ENCODE measurements at places on chromosomes 7 and 10. TPM values are rescaled to one million over a fixed set of nuclear protein-coding genes. Genes with fewer than 3 reads are reported as not detected.

DNA sequence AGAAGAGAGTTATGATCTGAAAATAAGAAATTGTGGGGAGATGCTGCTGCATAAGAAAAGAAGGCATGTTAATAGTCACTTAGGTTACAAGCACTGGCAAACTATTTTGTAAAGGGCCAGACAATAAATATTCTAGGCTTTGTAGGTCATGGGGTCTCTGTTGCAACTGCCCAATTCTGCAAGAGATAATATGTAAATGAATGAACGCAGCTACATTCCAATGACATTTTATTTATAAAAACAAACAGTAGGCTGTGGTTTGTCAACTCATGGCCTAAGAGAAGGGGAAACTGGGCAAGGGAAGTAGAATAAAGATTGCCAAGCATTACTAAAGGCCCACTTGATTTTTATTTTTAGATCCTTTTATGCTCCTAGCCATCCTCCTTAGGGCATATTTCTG is 133.1 kb downstream of the RAPGEF5 start:
- no peak for DNase-seq
- no peaks in the 10 kb centered on the region for H3K36me3 ChIP-seq
- no peaks in the 10 kb centered on the region for H3K4me1 ChIP-seq
- H3K27ac ChIP-seq: no peak overlapping the region

DNA sequence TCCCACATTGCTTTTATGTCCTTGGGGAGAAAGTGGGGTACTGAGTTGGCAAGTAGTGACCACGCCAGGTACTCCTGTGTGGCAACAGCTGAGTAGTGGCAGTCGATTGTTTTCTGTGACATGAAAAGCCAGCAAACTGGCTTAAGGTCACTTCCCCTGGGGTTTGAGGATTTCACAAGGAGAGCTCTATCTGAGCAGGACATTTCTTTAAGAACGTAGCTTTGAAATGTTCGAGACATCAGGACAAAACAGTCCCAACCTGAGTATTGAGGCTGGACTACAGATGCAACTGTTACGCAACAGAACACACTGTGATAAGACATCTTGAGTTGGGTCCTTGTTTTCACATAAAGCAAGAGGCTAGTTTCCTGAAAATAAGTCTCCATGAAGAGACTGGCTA is 146.7 kb upstream of the KLF14 start:
- H3K4me1 ChIP-seq: peaks cover 7% of the 10 kb centered on the region
- no peak overlapping the region for H3K27ac ChIP-seq
- H3K36me3 ChIP-seq: peaks cover 9% of the 10 kb centered on the region
- no peak for DNase-seq

- no peak overlapping the region for H3K4me3 ChIP-seq
- no peaks in the 10 kb centered on the region for H3K27me3 ChIP-seq
- no peak overlapping the region for H3K27ac ChIP-seq
- no peaks in the 10 kb centered on the region for H3K4me1 ChIP-seq
- no peak for DNase-seq
- H3K36me3 ChIP-seq: no peaks in the 10 kb centered on the region
These were observed 88.9 kb upstream of the ODAD2 start for GRCh38 chr10:28087661-28088351.

MBL2 gene
- total RNA-seq: 0.17 TPM

DNA sequence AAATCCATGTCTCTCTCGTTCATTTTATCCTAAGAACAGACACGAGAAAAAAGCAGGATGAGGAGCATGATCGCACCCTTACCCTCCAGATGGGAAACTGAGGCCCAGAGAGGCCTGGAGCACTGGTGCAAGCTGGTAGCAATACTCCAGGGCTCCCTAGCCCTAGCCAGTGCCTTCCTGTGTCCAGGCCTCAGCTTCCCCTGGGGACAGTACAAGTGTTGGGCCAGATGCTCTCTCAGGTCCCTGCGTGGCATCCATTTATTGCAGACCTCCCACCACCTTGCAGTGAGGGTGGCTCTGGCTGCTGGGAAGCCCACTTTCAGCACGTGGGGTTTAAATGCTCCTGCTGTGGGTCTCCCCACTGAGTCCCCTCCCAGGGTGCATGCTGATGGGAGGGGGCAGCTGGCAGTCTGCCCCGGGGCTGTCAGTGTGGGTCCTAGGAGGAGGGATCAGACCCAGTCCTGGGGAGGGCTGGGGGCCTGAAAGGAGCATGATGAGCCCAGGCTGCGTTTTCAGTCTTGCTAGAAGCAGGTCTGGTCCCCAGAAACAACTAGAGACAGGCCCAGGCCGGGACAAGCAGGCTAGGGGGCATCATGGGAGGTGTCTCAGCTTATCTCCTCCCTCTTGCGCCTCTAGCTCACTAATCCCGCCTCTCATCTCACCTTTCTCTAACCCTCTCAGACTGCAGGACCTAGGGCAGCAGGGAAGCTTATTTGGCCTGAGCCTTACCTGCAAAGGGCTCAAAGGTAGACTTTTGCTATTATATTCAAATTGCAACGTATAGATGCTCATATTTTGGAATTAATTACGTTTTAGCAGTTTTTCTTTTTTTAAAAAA is 662 bp upstream of the PPIF start:
- H3K36me3 ChIP-seq: peaks cover 8% of the 10 kb centered on the region
- no peaks in the 10 kb centered on the region for H3K27me3 ChIP-seq
- H3K4me3 ChIP-seq: no peak overlapping the region
- H3K27ac ChIP-seq: peak overlapping the region; percentile 83
- H3K4me1 ChIP-seq: peaks cover 12% of the 10 kb centered on the region
- DNase-seq: peak; percentile 21
